ENCODE measurements at places on chromosomes 16 and 17.

DNA sequence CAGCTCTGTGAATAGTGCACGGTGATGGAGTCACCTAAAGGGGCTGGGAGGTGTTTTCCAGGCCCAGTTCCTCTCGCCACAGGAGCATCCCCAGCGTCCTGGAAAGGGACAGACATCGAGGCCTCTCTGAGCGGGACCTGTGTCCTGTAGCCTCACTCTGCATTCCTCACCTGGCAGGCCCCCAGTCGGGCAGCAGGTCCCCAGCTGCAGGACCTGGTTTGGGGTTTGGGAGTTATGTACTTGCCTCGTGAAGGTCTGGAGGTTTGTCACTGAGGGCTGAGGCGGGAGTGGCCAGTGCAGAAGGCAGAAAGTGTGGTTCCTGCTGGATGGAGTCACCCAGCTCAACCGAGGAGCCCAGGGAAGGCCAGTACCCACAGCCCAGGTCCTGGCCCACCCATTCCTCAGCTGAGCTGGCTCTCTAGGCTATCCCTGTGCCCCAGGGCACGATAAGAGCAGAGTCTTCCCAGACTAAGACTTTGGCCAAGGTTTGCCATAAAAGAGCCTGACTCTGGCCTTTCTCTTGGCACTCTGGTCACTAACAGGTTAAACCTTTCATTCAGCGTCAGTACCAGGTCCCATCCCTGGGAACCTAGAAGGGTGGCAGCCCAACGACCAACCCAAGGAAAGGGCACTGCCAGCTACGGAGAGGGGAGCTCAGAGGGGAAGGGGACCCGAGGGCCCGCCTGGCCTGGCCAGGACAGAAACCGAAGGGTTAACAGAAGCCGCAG, 24.4 kb downstream of the TBX4 start:
- DNase-seq, result no peak

DNA sequence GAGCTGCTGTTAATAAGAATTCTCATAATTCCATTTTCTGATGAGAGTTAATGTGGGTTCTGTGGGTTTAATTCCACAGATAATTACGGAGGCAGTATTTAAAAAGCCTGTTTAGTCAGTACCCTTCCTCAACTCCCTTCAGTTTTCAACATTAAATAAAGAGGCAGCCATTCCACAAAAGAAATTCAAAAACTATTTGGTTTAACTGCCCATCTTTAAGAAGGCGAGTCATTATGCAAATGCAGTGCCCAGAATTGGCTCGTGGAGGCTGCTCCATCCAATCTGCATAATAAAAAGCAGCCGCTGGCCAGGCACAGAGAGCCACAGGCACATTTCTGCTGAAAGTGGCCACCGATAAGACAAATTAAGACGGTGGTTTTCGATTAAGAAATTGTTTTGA, 194.4 kb upstream of the TOX3 start:
- no peak for DNase-seq

GRCh38 chr17:68381076-68381900, 76.0 kb downstream of the WIPI1 start:
- peak; percentile 100 for DNase-seq

DNA sequence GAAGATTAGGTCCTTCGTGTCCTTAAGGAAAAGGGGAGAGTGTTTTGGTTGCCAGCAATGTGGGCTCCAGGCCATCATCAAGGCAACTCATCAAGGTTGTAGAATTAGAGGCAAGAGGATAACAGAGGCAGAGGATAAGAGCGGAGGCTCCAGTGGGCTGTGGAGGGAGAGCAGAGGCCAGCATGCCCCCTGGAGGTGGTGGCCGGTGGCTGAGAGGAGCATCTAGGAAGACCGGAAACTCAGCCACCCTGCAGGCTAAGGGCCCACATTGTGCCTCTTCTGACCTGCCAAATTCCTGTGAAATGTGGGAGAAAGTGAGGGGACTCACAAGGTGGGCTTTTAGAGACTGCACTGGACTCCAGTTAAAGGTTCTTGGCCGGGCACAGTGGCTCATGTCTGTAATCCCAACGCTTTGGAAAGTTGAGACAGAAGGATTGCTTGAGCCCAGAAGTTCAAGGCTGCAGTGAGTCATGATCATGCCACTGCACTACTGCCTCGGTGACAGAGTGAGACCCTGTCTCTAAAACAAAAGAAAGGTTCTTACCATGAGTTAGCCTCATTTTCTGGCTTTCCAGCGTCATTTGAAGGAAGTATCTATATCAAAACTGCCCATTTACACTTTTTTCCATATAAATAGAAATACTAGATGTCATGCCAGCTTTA, 62.7 kb upstream of the ADORA2B start:
- DNase-seq, result peak; percentile 8

DNA sequence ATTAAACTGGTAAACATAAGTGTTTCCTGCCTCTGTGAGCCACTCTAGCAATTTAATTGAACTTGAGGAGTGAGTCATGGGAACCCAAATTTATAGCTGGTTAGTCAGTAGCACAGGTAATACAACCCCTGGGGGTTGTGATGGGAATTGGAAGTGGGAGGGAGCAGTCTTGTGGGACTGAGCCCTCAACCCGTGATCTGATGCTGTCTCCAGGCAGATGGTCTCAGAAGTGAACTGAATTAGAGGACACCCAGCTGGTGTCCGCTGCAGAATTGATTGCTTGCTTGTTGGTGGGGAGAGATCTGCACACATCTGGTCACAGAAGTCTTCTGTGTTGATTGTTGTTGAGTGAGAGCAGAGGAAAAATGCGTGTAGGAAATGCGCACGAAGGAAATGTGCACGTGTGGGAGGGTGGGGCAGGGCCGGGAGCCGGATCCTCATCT, 7.7 kb upstream of the ST6GALNAC2 start:
- DNase-seq, result peak; percentile 78

DNA sequence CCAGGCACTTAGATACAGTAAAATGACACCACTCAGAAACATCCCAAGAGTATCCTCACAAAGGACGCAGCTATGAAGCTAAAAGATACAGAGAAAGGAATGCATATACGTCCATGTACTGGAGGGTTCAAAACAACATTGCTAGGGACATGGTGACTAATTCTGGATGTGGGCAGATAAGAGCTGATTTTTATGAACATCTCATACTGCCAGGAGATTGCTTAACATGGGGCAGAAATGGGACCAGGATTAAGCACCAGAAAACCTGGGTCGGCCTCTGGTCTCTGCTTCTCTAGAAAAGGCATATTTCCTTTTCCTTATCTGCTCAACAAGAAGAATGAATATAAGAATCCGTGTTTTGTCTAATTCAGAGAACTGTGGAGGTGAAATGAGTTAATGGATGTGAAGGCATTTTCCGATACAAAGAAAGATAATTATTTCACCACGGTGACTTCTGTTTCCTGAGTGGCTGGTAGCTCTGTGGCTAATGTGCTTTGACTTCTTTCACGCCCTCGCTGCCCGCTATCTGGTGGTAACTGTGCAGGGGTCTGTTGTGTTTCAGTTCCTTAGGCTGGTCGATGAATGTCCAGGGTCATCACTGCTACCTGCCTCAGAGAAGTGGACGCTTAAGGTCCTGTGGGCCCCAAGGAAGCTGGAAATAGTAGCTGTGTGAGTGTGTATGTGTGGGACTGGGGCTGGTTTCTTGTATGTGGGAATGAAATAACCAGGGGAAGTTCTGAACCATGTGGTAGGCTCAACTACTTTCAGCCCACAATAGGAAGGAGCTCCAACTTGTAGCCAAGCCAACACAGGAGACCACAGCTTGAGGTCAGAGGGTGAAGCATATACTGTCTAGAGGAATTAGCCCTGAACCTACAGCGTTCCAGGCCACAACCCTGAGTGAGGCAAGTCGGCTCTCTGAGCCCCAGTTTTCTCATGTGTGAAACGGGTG, 15.8 kb upstream of the CCL5 start:
- no peak for DNase-seq

- DNase-seq, result peak; percentile 96
These were observed 4.3 kb downstream of the CAMKK1 start for GRCh38 chr17:3888343-3889171.

DNA sequence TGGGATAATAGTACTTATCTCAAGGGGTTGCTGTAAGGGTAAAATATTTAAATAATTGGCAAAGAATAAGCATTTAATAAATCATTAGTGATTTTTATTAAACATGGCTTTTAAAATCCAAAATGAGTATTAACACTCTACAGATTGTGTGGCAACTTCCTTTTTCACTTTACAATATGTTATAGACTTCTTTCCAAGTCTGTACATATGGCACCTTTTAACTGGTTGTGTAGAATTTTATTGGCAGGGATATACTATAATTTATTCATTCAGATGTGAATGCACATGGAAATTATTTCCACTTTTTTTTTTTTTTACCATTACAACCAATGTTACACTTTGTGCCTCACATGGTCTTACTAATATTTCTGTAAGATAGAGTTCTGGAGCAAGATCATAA, 15.7 kb upstream of the NLRP1 start:
- DNase-seq, result no peak

DNA sequence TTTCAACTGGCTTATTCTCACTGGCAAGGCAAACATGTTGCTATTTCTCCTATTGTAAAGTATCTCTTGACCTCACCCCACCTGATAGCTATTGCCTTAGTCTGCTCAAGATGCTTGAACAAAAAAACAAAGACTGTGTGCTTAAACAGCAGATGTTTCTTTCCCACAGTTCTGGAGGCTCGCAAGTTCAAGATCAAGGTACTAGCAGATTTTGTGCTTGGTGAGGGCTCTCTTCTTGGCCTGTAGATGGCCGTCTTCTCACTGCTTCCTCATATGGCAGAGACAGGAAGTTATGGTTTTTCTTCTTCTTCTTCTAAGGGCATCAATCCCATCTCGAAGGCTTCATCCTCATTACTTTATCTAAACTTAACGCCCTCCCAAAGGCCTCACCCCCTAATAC, 109.7 kb upstream of the CLEC3A start:
- no peak for DNase-seq

- no peak for DNase-seq
These were observed 310.0 kb downstream of the SEC14L1 start for GRCh38 chr17:77450742-77451244.

GRCh38 chr17:80071116-80071841, 30.1 kb upstream of the GAA start:
- peak; percentile 15 for DNase-seq

- no peak for DNase-seq
These were observed 9.9 kb downstream of the ITGB4 start for GRCh38 chr17:75731086-75731715.

DNA sequence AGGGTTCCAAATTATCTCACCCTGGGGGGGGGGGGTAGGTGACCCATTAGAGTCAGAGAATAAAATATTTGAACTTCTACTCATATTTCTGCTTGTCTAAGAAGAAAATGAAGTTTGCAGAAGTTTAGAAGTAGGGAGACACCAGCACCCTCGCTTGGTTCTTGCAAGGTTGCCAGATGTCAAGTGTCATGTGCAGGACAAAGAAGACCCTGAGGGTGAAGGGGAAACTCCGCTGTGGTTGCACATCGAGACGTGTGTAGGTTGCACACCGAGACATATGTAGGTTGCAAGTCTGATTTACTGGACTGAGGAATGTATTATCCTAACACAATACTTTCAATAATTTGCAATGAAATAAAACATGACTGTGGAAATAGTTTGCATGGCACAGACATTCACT, 42.4 kb upstream of the IRF8 start:
- no peak for DNase-seq

GRCh38 chr16:72111657-72112451, 18.2 kb downstream of the DHX38 start:
- DNase-seq, result peak; percentile 17

DNA sequence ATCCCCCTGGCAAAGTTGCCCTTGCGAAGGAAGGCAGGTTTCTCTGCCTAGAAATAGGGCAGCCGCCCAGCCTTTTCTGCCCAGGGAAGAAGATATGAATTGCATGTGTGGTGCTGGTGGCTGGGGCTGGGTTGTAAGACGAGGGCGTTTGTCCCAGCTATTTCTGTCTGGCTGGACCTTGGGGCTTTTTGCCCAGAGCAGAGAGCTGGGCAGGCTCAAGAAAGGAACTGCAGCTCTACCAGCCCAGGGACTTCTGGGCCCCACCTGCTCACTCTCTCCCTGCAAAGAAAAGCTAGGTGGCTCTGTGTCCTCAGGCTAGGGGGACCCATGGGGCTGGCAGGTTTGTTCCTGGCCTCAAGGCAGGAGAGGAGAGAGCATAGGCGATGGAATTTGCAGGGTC, 586 bp downstream of the CACNG1 start:
- DNase-seq, result no peak

DNA sequence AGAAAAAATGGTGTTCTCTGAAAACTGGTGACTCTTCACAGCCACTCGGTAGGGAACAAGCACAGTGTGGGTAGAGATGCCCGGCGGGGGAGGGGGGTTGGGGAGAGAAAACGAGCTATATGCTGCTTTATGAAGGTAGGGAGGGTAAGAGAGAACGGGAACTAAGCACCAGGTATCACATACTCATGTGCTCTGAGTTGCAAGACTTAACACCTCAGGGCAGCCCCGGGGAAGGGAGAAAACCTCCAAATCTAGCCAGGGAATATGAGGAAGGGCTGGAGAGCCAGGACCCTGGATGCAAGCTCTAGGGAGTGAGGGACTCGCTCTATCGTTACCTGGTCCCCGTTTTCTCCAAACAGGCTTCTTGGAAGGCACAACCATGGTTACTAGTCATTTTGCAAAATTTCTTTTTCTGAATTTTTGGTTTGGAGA, 35.3 kb downstream of the HIC1 start:
- no peak for DNase-seq

GRCh38 chr16:24635900-24636610, 93.4 kb upstream of the TNRC6A start:
- DNase-seq, result peak; percentile 85

- no peak for DNase-seq
These were observed 2.5 kb downstream of the CISD3 start for GRCh38 chr17:38732376-38733281.

GRCh38 chr17:48155889-48156611, 48.5 kb downstream of the SNX11 start:
- no peak for DNase-seq

DNA sequence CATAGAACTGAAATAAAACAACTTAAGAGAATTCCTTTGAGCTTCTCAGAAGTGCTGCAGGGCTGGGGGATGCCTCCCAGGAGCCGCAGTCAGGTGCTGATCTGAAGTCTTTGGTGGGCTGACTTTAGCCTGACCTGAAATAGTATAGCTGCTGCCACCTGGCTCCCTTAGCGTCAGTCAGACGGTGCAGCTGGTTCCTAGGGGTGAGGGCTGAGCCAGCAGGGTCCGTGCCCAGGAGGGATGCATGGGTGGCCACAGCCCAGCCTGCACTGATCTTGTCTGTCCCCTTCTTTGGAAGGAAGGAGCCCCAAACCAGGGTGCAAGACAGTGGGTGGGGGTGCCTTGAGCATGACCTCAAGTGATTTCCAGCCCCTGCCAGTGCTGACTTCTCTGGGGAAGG, 11.5 kb downstream of the MAPT start:
- DNase-seq, result no peak

GRCh38 chr17:19386974-19387920, at the start of gene MFAP4:
Gene MFAP4, minus strand, starts transcription at chr17:19387190. Its CDS starts 35 bp downstream, at chr17:19387155.
- DNase-seq, result peak; percentile 38

All from ELR (cell line).